T-helper 2 cell (primary cell): ENCODE measurements at places on chromosomes 13 and 19.

- no peak for DNase-seq
Measured at GRCh38 chr13:26255115-26255514, 1.2 kb downstream of the CDK8 start.

- peak; percentile 61 for DNase-seq
Measured at GRCh38 chr13:113186061-113186900, 22.2 kb downstream of the PCID2 start.

DNA sequence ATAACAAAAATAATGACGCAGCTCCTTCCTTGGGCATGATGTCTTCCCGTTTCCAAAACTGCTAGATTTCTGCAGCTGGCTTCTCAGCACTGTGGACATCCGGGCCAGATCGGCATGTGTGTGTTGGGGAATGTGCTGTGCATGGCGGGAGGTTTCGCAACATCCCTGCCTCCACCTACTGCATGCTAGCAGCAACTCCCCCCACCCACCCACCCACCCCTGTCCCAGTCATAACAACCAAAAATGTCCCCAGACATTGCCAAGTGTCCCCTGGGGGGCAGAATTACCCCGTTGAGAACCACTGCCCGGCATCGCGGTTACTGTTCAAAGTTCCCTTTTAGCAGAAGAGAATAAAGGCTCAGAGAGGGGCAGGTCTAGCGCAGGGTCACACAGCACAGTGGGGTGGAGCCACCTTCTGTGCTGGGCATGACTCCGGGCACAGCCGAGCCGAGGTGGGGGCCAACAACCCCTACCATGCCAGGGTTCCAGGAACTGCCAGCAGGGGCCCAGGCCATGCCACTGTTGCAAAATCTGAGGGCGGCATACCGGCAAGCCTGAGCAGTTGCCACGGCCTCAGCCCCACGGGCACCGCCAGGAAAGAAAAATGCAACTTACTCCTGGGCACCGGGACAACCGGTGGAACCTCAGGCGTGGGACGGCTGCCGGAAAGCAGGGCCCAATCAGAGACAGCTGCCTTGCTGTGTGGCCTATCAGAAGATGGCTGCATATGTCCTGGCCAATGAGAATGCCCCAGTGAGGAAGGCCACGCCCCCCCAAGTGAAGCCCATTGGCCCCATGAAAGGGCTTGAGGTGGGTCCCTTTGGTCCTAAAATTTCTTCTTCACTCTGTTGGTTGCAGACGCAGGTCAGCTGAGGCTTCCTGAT is 22.5 kb upstream of the NFIC start:
- DNase-seq, result peak; percentile 33

GRCh38 chr19:13052447-13053175 is 50.0 kb downstream of the LYL1 start:
- no peak for DNase-seq

DNA sequence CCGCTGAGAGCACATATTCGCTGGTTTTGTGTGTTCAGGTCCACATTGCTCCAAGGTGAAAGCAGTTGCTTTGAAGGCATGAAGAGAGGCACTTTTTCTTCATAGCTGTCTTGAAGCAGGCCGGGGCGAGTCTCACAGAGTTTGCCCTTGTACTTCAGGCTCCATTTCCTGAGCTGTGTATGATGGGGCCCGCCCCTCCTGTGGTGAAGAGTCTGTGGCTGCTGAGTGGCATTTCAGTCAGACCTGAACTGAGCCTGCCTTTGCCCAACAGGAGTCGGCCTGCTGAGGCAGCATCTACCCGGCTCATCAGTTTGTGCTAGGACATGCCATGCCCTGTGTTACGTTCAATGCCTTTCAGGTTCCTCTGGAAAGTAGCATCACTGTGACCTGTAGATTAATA is 44.4 kb upstream of the C1QTNF9 start:
- DNase-seq, result peak; percentile 67

DNA sequence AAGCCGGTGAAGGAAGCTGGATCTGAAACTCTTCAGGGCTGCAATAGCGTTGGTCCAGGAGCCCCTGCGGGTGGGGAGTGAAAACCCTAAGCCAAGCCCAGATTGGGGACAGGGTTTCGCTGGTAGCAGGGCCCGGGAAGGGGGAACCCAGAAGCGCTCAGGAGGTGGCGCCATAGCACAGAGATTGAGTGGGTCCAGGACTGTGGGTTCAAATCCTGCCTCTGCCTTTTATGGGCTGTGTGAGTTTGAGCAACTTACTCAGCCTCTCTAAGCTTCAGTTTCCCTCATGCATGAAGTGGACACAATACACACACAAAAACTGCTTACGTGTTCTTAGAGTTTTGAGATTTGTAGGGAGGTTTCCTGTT is 8.3 kb upstream of the SYCN start:
- DNase-seq, result peak; percentile 22

- peak; percentile 18 for DNase-seq
Measured at GRCh38 chr19:34120846-34121639, 51.3 kb upstream of the LSM14A start.

DNA sequence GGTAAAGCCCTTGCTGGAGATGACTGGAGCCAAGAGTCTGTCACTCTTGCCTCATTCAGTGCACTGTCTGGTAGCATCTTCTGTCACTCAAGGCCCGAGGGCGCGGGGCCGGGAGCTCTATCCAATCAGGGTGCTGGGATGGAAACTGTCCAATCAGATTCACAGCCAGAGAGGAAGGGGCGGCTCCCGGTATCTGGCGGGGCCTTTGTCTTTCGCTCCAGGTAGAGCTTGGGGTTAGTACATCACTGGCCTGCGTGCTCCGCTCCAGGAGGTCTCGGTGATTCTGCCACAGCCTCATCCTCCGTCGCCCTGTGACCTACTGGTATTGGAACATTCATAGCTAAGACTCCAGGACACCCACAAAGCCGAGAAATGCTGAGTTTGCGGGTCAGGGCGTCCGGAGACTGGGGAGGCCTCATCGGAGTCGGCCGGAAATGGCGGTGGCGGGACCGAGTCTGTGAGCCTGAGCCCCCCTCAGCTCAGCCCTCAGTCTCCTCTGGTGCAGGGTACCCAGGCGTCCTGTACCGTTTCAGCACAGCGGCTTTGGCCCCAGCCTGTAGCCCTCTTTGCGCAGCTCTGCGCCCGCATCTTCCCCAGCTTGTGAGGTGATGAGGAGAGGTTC is 20.6 kb upstream of the ZNF430 start:
- DNase-seq, result peak; percentile 80

DNA sequence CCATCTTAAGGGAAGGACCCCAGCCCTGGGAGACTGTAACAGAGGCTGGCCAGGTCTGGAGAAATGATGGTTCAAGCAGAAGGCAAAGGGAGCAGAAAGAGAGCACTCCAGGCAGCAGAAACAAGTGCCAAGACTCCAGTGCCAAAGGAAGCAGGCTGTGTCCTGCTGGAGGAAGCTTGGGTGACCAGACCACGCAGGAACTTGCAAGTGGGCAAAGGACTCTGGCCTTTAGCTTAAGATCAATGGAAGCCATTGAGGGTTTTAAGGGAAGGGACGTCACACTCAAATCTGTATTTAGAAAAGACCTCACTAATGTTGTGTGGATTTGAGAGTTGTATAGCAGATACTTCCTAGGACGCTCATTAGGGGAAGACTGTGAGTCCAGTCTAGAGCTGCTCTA is 95.5 kb downstream of the MIPEP start:
- DNase-seq, result no peak

DNA sequence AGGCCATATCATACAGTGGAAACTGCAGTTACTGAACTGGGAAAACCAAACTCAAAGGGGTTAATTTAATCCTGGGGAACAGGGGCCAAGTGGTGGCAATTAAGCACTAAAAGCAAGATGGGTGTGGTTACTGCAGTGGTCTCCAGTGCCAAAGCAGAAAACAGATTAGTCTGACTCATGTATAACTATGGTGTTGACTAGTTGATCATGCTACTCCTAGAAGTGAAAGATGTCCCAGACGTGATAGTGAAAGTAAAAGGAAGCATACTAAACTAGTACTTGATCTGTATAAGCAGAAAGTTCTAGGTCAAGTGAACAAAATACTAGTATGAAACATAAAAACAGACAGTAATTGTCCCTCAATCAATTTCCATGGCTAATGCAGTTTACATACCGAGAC is 360.0 kb upstream of the SLITRK5 start:
- no peak for DNase-seq

DNA sequence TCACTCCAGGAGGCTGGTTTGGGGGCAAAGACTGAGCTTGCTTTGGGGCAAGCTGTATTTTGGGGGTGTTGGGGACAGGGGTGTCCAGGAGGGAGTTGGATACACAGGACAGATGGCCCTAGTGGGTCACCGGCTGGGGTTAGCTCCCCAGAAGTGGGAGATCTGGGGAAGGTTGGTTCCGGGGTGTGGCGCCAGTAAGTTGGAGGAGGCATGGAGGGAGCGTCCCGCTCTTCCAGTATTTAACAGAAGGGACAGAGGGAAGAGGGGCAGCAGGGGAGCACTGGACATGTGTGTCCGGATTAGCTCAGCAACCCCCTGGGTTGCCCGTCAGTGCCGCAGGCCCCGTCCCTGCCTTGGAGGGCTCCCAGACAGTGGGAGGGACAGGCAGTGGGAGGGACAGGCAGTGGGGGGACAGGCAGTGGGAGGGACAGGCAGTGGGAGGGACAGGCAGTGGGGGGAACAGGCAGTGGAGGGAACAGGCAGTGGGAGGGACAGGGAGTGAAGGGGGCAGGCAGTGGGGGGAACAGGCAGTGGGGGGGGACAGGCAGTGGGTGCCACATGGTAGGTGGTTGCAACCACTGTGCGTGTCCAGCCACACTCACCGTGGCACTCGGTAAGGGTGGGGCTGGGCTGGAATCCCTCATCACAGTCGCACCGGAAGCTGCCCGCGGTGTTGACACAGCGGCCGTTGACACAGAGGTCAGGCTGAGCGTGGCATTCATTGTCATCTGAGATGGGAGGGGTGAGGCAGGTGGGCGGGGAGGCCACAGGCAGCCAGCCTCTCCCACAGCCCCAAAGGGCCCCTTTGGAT is 33.2 kb downstream of the CCL25 start:
- no peak for DNase-seq

DNA sequence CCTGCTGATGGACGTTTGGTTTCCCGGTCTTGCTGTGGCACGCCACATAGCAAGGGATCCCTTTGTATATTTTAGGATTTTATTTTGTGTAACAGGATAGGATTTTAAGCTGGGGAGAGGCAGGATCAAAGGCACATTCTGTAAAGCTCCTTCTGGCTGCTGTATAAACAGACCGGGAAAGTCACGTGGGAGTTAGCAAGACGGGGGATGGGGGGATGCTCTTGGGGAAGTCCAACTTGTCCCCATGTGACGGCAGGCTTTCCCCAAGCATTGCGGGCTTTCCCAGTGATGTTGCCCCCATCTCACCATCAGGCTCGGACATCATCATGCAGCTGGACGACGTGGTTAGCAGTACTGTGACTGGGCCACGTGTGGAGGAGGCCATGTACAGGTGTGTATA is 5.8 kb downstream of the QTRT1 start:
- no peak for DNase-seq

DNA sequence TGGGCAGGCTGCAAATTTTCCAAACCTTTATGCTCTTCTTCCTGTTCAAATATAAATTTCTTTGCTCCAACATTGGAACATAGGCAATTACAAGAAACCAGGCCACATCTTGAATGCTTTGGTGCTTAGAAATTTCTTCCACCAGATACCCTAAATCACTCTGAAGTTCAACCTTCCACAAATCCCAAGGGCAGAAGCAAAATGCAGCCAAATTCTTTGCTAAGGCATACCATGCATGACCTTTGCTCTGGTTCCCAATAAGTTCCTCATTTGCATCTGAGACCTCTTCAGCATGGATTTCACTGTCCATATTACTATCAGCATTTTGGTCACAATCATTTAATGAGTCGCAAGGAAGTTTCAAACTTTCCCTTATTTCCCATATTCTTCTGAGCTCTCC is 130.9 kb downstream of the DIAPH3 start:
- DNase-seq, result no peak

GRCh38 chr19:5821521-5822180 is 16.8 kb downstream of the NRTN start:
- DNase-seq, result no peak

- no peak for DNase-seq
Measured at GRCh38 chr13:58633226-58633625, 1001.7 kb downstream of the PCDH17 start.

- peak; percentile 38 for DNase-seq
Measured at GRCh38 chr19:10000171-10000826, 10.0 kb downstream of the COL5A3 start.

GRCh38 chr13:39394796-39395678 is 208.0 kb downstream of the LHFPL6 start:
- no peak for DNase-seq

- no peak for DNase-seq
Measured at GRCh38 chr19:46090444-46090843, 34.0 kb downstream of the IGFL3 start.

DNA sequence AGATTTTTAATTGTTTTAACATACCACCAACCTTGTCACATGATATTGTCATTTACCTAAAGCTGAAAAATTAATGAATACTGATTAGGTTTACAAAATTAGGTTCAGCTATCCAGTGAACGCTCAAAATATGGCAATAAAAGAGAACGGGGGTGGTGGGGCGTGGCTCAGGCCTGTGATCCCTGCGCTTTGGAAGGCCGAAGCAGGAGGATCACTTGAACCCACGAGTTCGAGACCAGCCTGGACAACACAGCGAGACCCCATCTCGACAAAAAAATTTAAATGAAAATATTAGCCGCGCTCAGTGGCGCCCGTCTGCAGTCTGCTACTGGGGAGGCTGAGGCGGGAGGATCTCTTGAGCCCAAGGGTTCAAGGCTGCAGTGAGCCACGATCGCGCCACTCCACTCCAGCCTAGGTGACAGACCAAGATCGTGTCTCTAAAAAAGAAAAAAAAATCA is 516 bp upstream of the FAM32A start:
- DNase-seq, result no peak

GRCh38 chr13:113854238-113855011 is 9.5 kb downstream of the GAS6 start:
- no peak for DNase-seq

DNA sequence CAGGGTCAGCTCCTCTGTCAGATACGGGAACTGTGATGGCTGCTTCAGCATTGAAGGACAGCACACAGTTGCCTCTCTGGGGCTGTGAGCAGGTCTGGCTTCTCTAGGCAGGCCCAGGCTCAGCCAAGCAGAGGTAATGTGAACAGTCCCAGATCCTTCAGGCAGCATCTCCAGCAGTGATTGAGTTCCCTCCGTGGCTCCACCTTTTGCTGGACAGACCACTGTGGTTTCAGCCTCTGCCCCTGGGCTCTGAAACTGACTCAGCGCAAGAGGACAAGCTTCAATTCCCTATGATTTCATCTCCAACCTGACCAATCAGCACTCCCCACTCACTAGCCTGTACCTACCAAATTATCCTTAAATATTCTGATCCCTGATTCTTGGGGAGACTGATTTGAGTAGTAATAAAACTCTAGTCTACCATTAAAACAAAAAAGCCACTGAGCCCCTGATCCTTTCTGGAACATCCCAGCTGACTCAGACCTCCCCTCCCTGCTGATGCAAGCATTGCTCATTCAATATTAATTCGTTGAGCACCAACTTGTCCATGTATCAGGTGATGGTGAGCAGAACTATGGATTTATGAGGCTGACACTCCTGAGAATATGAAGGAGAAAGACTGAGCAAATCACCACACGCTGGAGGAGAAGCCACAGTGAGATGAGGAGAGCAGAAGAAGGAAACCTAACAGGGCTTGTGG is 16.7 kb downstream of the GSX1 start:
- no peak for DNase-seq
